ENCODE measurements at places on chromosomes 11 and 22.

DNA sequence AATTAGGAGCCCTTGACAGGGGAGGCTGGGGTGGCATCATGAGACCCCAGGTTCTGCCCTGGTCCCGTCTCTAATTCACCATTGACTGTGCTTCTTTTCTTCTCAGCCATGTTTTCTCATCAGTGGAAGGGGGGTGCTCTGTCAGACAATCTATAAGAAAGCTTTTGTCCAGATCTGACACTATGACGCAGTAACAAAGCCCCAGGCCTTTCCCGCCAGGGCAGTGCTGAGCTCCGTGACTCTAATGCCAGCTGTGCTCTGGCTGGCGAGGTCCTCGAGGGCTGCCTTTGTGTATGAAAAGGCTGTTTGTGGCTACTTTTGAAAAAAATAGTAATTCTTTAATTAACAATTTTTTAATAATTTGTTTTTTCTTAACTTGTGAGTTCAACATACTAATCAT lies 3.2 kb downstream of the CD6 start:
- DNase-seq, result no peak

GRCh38 chr11:76296731-76297542 lies 84.0 kb downstream of the THAP12 start:
- DNase-seq, result no peak

GRCh38 chr11:5293028-5293427 lies 8.7 kb downstream of the OR51B4 start:
- no peak for DNase-seq

DNA sequence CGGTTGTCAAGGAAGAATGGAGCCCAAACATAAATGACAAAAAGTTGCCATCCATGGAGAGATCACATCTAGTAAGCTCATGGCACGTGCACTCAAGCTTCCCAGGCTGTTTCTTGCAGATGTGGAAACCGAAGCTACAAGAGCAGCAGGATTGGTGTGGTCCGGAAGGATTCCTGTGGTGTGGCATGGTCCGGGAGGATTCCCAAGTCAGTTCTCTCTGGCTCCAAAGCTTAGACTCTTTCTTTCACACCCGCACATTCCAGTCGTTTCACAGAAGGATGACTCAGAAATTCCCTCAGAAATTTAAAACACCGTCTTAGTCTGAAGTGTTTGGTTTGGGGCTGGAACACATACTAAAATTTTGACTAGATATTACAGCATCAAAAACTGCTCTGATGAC lies 78.0 kb upstream of the DRD2 start:
- peak; percentile 87 for DNase-seq

DNA sequence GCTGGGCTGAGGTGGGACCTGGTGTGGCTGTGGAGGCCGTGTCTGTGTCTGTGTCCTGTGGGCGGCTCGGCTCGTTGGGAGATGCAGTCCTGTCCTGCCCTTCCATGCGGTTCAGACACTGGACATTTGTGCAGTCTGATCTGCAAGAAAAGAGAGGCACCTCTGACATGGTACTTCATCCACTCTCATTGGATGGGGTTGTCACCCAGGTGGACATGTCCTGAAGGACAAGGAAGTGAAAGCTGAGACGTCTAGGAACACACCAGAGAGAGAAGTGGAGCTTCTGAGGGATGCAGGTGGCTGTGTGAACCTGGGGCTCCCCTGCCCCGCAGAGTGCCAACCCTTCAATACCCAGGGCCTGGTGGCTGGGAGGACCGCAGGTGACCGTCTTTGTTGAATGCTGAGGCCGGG lies 18.4 kb downstream of the TBX1 start:
- DNase-seq, result no peak

DNA sequence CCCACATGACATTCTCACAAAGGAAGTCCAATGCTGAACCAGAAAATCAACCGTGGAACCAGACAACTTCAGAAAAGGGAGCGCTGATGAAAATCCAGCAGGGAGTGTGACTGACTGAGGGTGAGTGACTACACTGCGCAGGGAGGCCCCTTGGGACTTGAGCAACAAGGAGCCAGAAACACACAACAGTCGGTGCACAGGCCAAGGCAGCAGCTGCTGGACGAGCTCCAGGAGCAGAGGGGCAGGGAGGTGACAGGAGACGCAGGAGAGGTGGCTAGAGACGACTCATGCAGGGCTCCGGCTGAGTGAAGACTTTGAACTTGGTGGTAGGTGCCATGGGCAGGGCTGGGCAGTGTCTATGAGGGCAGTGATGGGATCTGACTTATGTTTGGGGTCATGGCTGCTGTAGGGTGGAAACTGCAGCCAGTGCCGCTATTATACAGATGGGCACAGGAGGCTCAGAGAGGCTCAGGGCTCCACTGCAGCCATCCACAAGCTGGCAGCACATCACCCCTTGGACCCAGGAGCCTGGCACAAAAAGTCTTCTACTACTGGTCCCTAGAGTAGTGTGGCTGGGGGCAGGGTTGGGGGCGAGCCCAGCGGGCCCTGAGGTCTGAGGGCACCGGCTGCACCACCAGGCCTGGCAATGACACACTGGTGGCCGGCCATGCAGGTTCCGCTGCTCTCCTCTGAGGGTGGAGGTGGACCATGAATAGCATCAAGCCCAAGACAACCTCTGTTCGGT lies 10.3 kb upstream of the FADD start:
- DNase-seq, result no peak

DNA sequence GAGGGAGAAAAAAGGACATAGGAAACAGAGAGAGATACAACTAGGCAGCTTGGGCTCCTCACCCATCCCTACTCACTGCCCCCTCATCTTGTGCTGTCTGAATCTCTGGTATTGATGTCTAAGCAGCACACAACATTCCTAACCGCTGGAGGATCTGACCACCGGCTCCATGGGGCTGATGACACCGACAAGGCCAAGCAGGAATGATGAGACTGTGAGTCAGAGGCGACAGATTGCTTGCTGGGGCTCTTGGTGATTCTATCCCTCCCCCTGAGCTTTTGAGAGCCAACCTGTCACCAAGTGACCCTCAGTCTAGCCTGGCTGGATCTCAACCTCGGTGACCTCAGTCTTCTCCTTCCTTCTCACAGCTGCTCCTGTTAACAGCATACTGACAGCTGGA lies 13.8 kb downstream of the PAMR1 start:
- no peak for DNase-seq

DNA sequence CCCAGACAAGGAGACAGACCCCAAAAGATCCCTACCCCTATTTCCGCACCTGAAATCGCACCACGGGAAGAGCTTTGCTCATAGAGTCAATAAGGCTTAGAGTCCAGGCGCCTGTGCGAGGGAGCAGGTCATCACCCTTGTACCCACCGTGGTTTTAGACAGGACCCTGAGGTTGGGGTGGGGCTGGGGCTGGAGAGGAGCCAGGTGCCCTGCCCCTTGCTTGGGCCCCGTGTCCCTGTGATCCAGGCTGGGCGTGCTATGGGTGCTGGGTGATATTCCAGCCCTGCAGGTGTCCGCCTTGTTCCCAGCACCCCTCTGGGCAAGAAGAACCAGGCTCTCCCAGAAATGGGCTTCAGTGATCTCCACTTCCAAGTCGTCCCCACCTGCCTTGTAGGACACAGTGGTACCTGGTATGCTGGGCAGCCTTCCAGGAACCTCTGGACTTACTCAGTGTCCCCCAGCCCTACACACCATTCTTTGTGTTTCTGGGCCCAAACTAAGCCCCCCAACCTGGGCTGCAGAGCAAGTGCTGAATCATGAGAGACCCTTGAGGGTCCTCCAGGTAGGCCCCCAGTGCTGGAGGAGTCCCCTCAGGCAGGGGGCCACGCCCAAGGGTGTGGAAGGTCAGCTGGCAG lies 4.5 kb downstream of the CD81 start:
- DNase-seq, result no peak

DNA sequence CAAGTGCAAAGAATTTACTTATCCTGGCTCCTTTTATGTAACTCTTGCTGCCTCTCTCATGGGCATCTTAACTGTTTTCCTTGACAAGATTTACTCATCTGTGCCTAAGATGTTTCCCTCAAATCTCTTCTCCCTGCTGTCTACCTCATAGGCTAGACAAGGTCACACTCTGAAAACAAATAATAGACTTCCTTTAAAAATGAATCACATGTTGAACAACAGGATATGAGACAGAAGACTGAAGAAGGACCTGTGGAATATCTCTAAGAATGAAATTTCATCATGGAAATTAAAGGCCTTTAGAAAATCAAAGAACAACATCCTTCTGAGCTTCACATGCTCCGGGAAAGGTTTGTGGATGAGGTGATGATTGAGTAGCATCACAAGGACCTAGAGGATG lies 6.0 kb upstream of the SCGB2A2 start:
- no peak for DNase-seq

- no peak for DNase-seq
Observed at GRCh38 chr11:128680906-128681305, 13.0 kb upstream of the FLI1 start.

GRCh38 chr11:23555085-23555484 lies 694.8 kb upstream of the CCDC179 start:
- DNase-seq, result peak; percentile 20

DNA sequence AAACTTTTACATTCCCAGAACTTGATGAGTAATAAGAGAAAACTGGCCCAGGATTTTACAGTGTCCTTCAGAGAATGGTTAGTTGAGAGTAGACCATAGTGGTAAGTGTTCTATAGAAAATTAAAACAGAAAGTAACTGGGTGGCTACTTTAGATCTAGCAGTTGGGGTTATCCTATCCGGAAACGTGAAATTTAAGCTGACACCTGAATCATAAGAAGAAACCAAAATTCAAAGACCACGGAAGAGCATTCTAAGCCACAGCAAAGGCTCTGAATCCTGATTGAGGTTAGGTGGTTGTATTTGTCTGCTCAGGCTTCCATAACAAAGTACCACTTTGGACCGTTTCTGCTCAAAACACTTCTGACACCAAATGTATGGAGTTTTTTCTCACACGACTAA lies 34.0 kb downstream of the TTC17 start:
- DNase-seq, result no peak

GRCh38 chr11:78740199-78741071 lies 165.8 kb upstream of the NARS2 start:
- DNase-seq, result no peak

GRCh38 chr11:64484191-64485022 lies 106.6 kb upstream of the SLC22A12 start:
- no peak for DNase-seq

GRCh38 chr11:17541330-17541885 lies 2.8 kb downstream of the USH1C start:
- no peak for DNase-seq

Data from smooth muscle cell of the brain vasculature (primary cell).